Skeletal muscle tissue (tissue), 5 donors: ENCODE measurements at places on chromosomes 3 and 15. TPM values are rescaled to one million over a fixed set of nuclear protein-coding genes. Genes with fewer than 3 reads are reported as not detected.

HPS3 gene
- total RNA-seq = 6.3 TPM

PLSCR2 gene
- total RNA-seq = not detected

CHRM5 gene
- not detected for total RNA-seq

BUB1B gene
- total RNA-seq = 8.4 TPM

NR1I2 gene
- total RNA-seq = under 0.01 TPM

FOXL2NB gene
- total RNA-seq = not detected

PAK6 gene
- total RNA-seq = 1.0 TPM

CPA3 gene
- total RNA-seq = 5.2 TPM

GXYLT2 gene
- total RNA-seq = 31.8 TPM

ROPN1B gene
- not detected for total RNA-seq

DUOX2 gene
- under 0.01 TPM for total RNA-seq

FEZF2 gene
- not detected for total RNA-seq

ULK4 gene
- 8.4 TPM for total RNA-seq

AADAC gene
- total RNA-seq = 1.6 TPM

TMEM212 gene
- not detected for total RNA-seq

IL1RAP gene
- 10.4 TPM for total RNA-seq

CHST13 gene
- total RNA-seq = not detected

CCDC9B gene
- 2.1 TPM for total RNA-seq

CD86 gene
- 3.7 TPM for total RNA-seq

COL6A5 gene
- not detected for total RNA-seq

BCHE gene
- total RNA-seq = 42.3 TPM

PGBD4 gene
- 1.0 TPM for total RNA-seq

LZTFL1 gene
- 6.8 TPM for total RNA-seq

KCNAB1 gene
- 4.2 TPM for total RNA-seq

PRTG gene
- total RNA-seq = 4.7 TPM

SLC28A1 gene
- 0.52 TPM for total RNA-seq

MFSD1 gene
- 49.1 TPM for total RNA-seq

SPTBN5 gene
- total RNA-seq = 1.0 TPM

SPESP1 gene
- 1.6 TPM for total RNA-seq

SEMA5B gene
- total RNA-seq = 8.4 TPM

TEX55 gene
- not detected for total RNA-seq

SEMA3F gene
- 2.1 TPM for total RNA-seq
